Cardiac muscle cell (in vitro differentiated cells and primary cell): ENCODE measurements at places on chromosomes 6 and 20. TPM values are rescaled to one million over a fixed set of nuclear protein-coding genes. Genes with fewer than 3 reads are reported as not detected.

- peak overlapping the region; percentile 70 for H3K4me3 ChIP-seq
- DNase-seq: no peak
- H3K36me3 ChIP-seq: no peaks in the 10 kb centered on the region
Observed at GRCh38 chr6:165664559-165665383, 1.7 kb upstream of the PDE10A start.

GRCh38 chr6:128516514-128516898 is 3.9 kb downstream of the PTPRK start:
- H3K36me3 ChIP-seq: no peaks in the 10 kb centered on the region
- no peak for DNase-seq
- H3K4me1 ChIP-seq: peaks cover 29% of the 10 kb centered on the region
- no peak overlapping the region for H3K27ac ChIP-seq

DNA sequence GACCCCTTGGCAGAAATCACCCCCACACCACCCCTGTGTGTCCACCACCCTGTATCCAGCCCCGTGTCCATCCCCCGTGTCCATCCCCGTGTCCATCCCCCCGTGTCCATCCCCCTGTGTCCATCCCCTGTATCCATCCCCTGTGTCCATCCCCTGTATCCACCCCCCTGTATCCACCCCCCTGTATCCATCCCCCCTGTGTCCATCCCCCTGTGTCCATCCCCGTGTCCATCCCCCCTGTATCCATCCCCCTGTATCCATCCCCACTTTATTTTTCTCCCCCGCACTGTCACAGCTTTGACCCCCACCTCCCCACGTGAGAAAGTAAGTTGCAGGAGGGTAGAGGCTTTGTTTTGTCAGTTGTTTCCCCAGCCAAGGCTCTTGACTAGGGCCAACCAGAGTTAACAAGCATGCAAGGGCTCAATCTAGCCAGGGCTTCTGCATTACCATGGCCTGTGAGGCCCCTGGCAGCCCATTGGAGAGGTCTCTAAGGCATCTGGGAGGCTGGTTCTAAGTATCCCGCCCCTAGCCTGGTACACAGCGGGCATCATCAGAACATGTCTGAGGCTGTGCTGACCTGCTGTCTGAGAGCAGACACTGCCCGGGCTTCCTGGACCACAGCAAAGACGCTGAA is 18.1 kb upstream of the SIRPA start:
- no peaks in the 10 kb centered on the region for H3K27me3 ChIP-seq
- H3K27ac ChIP-seq: no peak overlapping the region
- no peaks in the 10 kb centered on the region for H3K36me3 ChIP-seq
- H3K4me3 ChIP-seq: no peak overlapping the region

GRCh38 chr6:75524322-75524972 is 30.8 kb upstream of the FILIP1 start:
- DNase-seq: peak; percentile 84
- peaks cover 13% of the 10 kb centered on the region for H3K4me1 ChIP-seq
- H3K27ac ChIP-seq: no peak overlapping the region
- H3K4me3 ChIP-seq: no peak overlapping the region
- no peaks in the 10 kb centered on the region for H3K27me3 ChIP-seq

The SLC35D3 gene
- total RNA-seq: 0.74 and 2.4 TPM in 2 replicates
